NCI-H2171 (cell line): ENCODE measurements at places on chromosomes 11 and 22.

- DNase-seq, result no peak
Measured at GRCh38 chr22:22929381-22930221, 42.0 kb downstream of the IGLL5 start.

DNA sequence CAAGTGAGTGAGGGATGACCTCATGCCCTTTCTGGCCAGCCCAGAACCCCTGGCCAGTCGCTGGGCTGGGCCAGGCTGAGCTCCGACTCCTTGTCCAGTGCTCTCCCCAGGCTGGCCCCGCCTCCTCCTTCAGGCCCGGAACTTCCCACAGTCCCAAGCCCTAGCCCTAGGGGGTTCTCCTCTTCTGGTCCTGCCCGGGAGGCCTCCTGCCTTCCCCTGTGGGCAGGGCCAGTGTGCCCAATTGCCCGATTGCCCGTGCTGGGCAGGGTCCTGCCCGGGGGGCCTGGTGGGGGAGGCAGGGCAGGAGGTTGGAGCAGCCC lies 4.2 kb downstream of the TCIRG1 start:
- no peak for DNase-seq

DNA sequence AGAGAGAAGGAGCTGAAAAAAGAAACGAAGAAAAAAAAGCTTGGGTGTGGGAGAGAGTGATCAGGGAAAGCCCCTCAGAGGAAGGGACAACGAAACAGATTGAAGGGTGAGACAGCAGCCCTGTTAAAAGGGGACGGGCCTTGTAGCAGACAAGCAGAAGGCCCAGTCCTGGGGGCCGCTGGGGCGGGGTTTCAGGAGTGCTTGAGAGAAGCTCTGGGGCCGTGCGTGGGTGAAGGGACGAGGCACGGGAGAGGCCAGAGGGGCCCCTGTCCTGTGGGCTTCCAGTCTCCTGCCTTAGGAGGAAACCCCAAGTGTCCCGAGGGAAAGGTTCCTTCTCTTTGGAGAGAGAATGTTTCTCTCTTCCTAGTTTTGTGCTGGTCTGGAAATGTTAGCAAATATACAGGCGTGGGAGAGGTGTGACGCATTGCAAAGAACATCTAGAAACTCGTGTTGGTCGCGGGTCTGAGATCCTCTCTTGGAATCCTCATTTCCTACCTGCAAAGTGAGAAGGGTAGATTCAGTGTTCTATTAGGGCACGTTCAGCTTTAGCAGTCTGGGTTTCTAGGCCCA lies 28.6 kb downstream of the ADAMTS15 start:
- no peak for DNase-seq

- no peak for DNase-seq
Measured at GRCh38 chr22:41844513-41844912, 11.6 kb downstream of the SREBF2 start.

DNA sequence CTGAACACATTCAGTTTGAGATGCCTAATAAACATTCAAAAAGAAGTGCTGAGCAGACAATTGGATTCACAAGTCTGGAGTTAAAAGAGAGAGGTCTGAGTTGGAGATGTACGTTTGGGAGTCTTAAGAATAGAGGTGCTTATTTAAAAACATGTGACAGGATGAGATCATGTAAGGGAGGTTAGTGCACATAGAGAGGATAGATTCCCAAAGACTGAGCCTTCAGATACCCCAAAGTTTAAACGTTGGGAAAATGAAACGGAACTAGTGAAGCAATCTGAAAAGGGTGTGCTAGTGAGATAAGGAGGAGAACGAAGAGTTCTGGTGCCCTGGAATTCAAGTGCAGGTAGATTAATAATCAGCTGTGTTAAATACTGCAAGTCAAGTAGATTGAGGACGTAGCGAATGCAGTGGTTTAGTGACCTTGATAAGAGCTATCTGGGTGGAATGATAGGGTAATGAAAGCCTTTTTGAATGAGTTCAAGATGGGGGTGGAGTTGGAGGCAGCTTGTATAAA lies 63.7 kb downstream of the HIPK3 start:
- no peak for DNase-seq
